ENCODE measurements at places on chromosomes 13 and 19.

GRCh38 chr19:11721681-11722080, 17.1 kb downstream of the ZNF823 start:
- no peak for DNase-seq

GRCh38 chr13:50801087-50801931, 42.2 kb downstream of the DLEU7 start:
- peak; percentile 39 for DNase-seq

- DNase-seq: no peak
Observed at GRCh38 chr13:27592865-27593264, 27.5 kb downstream of the LNX2 start.

GRCh38 chr13:110446575-110446890, 115.0 kb downstream of the RAB20 start:
- no peak for DNase-seq

- no peak for DNase-seq
Observed at GRCh38 chr13:42137856-42138537, 89.5 kb downstream of the DGKH start.

DNA sequence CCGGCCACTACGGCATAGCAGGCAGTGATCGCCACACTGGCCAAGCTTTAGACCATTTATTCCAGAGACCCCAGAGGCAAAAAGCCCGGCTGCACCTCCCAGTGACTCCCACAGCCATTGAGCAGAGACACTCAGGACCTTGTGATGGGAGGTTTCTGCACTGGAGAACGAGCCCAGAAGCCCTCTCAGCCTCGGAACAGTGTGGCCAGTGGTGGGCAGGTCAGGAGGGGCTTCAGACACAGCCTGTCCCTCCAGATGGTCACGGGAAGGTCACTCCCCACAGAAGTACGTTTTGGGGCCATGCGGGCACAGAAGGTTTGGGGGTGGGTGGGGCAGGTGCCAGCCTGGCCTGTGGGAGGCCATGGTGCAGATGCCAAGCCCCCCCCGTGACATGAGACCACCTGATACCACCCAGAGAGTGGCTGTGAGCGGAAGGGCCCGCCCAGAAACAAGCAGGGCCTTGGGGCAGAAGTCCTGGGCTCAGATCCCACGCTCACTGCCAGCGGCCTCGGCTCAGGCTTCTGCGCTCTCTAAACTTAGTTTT, 599 bp upstream of the F10 start:
- DNase-seq: no peak

DNA sequence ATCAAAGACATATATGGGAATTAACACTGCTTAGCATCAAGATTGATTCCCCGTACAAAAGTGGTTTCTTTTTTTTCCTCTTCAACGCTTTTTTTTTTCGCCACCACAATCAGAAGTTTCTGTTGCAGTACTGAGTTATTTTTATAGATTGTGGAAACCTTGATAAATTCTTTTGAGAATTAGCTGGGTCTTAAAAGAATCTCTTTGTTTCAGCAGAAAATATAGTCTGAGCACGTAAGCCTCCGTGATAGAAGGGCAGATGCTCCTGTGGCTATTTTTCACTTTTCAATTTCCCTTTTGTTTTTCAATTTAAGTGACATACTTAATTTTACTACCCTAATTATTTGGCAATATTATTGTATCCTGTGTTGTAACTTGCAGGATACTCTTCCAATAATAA, 531.8 kb downstream of the DCT start:
- no peak for DNase-seq

GRCh38 chr13:58712191-58712590, 1080.6 kb downstream of the PCDH17 start:
- no peak for DNase-seq

DNA sequence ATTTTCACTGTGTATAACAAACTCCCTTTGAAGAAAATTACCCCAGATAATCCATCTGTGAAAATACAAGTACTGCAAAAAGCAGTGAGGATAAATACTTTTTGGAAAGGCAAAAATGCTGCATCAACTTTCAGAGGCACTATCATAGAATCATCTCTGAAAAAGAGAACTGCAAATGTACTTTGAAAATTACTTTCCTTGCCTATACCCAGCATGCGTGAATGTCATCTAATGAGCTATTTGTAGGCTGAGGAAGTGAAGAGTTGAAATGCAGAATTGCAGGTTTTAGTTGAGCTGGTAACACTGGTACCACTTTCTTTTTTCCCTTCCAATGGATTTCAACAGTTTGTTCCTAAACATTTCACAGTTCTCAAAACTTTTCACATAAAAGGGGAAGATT, 196.7 kb downstream of the TBC1D4 start:
- DNase-seq: no peak

- DNase-seq: no peak
Observed at GRCh38 chr19:57708641-57709361, at the start of gene ZNF154. ZNF154 (minus strand) TSS chr19:57709204; CDS start chr19:57708971, 233 bp downstream.

GRCh38 chr13:20126541-20127261, 34.2 kb downstream of the GJA3 start:
- no peak for DNase-seq

DNA sequence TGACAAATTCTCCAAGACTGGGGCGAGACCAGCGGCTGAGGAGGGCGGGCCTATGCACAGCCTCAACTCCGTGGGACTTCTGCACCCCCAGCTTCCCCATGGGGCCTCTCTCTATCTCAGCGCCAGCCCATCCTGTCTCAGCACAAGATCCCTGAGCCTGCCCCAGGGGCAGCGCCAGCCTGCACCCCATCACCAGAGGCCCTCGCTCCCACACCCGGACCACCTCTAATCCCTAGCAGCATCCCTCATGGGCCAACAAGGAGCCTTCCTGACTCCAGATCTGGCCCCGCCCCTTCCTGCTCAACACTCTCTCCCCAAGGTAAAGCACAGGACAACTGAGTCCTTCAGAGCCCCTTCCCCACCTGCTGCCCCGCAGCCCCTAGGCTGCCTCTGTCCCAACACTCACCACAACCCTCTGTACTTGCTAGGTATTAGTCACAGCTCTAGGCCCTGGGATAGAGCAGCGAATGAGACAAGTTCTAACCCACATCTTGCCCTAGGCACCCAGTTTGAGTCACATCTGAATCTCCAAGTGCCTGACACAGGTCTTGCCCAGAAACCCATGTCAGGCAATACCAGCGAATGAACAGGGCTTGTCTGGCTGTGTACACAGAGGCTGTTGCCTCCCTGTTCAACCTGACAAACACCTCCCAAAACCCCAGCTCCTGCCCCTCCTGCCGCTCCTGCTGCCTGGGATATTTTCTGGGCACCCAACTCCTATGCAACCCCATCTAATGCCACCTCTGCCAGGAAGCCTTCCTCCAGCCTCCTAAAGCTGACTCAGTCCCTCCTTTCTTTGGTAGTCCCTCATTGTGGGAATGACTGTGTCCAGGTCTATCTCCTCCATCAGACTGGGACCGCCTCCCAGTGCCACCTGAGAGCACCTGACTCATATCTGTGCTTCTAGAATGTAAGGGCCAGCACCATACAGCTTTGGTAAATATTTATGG, 18.6 kb downstream of the GRIK5 start:
- DNase-seq: no peak

DNA sequence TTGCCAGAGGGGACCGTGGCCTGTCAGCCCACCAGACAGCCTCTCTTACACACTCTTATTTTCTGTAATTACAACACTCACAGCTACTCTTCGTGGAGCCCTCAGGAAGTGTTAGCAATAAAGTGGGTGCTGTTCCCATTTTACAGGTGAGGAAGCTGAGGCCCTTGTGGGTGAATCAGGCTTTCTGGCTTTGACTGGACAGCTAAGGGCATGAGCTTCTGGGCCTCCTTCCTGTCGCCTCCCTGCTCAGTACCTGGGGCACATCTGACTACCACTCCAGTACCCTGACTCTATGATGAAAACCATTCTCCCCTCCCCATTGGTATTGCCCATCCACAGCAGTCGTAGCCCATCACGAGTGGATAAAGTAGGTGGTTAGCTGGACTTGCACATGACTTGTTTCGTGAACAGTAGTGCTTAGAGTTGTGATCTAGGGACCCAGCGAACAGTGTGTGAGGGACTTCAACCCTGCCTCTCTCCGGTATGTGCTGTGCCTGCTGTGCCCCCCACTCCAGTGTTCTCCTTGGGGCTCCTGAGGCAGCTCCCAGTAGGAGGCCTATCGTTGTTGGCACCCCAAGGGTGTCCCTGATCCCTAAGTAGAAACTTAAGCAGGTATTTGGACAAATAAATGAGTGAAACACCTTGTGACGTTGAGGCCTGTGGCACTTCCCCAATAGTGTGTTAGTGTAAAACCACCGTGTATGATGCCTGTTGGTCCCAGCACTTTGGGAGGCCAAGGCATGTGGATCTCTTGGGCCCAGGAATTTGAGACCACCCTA, 38.6 kb downstream of the GATAD2A start:
- no peak for DNase-seq

DNA sequence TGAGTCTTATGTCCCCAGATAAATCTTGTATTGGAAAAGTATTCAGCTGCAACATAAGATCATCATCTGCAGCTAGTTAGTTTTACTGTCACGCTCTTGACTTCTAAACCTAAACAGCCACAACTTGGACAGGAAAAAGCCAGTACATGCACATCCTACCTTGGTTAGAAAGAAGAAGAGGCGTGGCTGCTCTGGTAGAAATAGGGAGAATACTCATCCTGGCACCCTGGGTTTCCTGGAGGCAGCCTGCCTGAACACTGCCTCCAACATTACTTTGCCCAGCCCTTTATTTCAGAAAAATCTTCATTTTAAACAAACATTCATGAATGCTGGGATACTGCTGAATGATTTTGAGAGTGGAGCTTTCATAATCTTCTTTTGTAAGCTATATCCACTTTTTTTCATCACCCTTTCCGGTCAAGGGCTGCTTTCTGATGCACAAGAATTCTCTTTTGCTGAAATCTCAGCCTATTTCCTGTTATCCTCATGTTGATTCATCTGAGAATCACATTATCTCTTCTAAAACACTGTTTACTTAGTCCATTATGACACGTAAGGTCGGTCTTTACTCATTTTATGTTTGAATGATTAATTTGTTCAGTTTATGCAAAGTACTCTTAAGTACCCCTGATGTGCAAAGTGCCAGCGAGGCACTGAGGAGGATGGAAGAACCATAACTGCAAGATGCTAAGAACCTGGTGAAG, 55.2 kb downstream of the STARD13 start:
- DNase-seq: no peak

- DNase-seq: no peak
Observed at GRCh38 chr13:20353973-20354372, 121.9 kb upstream of the GJB6 start.

- no peak for DNase-seq
Observed at GRCh38 chr13:44403461-44404056, 29.9 kb downstream of the SERP2 start.

DNA sequence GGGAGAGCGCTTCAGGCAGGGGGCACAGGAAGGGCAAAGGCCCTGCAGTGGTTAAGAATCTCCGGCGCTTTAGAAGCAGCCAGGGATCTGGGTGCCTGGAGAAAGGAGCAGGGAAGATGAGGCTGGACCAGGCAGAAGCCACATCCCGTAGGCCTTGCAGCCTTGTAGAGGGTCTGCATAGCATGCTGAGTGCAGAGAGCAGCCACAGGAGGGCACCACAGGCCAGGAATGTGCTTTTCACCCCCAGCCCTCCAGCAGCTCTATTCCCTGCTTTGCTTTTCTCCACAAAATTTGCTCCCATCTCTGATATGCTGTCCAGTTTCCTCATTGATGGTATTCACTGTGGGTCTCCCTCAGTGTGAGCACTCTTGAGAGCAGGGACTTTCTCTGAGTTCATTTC, 5.7 kb downstream of the WDR62 start:
- no peak for DNase-seq

DNA sequence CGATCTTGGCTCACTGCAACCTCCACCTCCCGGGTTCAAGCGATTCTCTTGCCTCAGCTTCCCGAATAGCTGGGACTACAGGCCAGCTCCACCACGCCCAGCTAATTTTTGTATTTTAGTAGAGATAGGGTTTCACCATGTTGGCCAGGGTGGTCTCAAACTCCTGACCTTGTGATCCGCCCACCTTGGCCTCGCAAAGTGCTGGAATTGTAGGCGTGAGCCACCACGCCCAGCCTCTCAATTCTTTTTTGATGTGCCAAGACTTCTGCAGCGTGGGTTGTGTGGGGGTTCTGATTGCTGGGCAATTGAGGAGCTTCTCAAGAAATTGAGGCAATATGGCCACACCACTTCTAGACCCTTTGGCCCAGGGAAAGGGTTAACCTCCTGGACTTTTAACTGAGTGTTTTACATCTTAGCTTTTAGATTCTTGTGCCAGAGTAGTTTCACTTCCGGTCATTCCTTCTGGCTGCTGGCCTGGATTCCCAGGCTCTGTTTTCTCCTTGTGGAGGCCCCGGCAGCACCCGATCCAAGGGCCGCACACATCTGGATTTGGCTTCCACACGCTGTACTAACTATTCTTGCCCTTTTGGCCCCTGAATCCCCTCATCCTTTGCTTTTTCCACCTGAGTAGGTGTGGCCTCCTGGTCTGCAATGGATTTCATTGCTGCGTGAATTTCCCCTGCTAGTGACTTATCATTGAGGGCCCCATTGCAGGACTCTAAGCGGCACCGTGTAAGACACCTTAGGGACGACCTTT, 14.7 kb downstream of the SMARCA4 start:
- DNase-seq: no peak

Measured in SK-N-MC (cell line).